ENCODE measurements at places on chromosomes 3 and 15.

- DNase-seq = peak; percentile 38
These were observed 114.7 kb upstream of the LRTM1 start for GRCh38 chr3:55042591-55042990.

DNA sequence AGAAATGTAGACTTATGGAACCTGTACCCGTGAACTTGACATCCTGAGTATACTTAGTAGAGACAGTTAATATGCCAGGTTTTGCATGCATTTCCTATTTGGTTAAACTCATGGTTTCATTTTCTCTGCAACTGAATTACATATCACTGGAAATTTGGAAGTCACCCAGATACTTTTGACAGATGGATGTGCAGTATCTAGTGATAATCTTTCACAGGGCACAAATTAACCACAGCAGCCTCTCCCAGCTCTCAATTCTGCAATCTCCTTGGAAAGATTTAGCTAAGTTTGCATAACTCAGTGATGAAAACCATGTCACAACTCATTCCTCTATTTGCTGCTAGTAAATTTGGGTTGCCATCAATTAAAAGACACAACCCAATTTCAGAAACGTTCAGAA, 162.3 kb upstream of the TPM1 start:
- peak; percentile 21 for DNase-seq

DNA sequence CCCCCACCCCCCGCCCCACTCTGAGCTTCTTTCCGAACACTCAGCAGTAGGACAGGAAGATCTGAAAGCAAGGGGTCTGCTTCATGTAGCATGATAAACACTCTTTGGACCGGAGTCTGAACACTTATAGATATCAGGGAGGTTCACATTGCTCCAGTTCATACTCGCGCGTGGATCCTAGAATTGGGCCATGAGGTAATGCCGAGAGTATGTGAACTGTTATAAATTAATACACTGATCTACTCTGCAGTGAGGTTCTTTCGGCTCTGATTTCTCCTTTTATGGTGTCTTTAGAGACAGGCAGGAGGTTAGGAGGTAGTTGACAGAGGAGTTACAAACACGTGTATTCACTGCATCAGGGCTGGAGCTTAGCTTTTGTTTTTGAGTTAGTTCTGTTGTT, 223.0 kb downstream of the THSD4 start:
- DNase-seq = no peak

DNA sequence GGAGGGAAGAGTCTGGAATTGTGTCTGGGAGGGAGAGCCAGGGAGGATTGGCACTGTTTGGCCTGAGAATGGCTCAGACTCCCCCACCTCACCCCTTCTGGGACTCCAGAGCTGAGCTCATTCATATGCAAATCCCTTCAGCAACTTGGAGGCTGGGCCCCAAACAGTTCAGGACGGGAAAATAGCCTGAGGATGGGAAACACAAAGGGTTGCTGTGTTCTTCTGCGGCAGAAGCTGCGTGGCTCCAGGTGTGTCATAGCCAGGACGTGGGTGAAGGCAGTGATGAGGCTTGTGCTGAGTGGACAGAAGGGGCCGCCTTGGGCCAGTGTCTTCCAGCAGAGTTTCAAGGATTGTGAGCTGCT, 16.6 kb downstream of the MASP1 start:
- no peak for DNase-seq

- no peak for DNase-seq
These were observed 19.6 kb downstream of the SLCO3A1 start for GRCh38 chr15:91873138-91873536.

GRCh38 chr3:159609625-159610024, 379.0 kb upstream of the IL12A start:
- DNase-seq = no peak

DNA sequence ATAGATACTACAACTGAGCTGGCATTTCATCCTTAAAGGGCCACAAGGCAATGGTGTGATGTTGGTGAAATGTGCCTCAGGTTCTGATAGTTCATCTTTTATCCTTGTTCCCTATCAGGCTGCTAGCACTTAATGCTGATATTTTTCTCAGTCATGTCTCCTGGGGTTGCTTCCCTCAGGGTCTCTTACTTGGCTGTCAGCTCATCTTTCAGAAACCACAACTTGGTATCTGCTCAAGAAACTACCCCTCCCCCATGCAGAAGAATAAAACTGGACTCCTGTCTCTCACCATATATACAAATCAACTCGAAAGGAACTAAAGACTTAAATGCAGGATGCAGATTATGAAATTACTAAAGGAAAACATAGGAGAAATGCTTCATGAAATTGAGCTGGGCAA, 308.1 kb downstream of the CHST2 start:
- DNase-seq = no peak

- peak; percentile 73 for DNase-seq
These were observed 18.4 kb downstream of the ZBTB38 start for GRCh38 chr3:141386611-141387111.

DNA sequence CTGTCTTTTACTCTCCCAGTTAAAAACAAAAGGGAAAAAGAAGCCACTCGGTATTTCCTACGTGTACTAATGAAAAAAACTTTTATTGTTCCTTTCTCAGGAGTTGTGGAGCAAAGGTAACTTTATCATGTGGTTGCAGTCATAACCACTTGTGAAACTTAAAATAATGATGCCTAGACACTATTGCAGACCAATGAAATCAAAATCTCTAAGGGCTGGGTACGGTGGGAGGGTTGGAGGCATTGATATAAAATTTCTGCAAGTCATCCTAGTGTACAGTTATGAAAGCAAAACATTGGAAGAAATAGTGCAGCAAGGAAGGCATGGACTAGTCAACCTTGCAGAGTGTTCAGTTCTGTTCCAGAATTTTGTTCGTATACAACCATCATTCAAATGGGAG, 808.8 kb downstream of the TUSC7 start:
- no peak for DNase-seq

All from GM23248 (cell line).